ENCODE measurements at places on chromosomes 12 and 14.

DNA sequence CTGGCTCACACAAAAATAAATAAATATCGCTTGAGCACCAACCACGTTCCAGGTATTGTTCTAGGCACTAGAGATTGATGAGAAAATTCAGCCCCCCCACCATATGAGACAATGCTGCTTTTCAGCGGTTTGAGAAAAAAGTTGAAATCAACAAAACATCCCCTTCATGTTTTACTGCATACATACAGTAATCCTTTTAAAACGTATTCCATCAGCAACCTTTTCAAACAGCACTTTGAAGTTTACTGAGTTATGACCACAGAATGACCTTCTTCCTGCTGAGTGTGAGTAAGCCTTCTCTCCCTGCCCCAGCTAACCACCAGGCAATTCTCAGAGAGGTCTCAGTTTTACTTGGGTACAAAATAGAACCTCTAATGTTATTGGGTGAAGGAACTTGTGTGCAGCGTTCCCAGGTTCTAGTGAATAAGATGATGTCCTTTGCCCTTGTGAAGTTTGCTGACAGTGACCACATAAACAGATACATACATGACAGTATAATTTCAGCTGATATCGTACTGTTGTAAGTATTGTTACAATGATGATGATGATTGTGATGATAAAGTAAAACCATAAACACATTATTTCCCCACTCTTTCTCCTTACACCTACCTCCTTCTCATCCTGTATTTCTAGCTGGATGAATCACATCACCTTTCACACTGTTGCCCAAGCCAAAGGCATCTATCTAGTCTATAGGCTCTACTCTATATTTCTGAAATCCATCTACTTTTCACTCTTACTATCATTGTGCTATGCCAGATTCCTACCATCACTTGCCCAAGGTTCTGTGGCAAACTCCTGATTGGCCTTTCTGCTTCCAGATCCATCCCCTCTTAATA, 124.4 kb upstream of the KRR1 start:
- DNase-seq, result no peak

- DNase-seq, result no peak
Measured at GRCh38 chr14:66072190-66073084, 413.7 kb upstream of the CCDC196 start.

DNA sequence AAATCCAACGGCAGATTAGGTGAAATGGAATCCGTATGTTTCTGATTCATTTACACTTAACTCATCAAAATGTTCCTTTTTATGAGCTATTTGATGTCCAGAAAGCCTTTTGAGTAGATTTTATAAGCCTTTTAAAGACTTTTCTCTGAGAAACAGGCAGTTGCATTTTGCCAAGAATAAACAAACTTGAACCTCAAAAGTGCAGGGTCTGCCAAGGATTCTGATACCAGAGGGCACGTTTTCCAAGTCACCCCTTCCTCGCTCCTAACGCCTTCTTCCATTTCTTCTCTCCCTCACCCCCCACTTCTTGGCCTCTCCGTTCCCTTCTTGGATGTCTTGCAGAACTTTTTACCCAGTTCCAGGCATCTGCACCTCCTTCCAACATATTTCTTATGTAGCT, 200.6 kb upstream of the TBX3 start:
- no peak for DNase-seq

- no peak for DNase-seq
Measured at GRCh38 chr12:131101703-131102492, 148.2 kb downstream of the ADGRD1 start.

GRCh38 chr12:48034835-48035805, 30.8 kb upstream of the COL2A1 start:
- no peak for DNase-seq

DNA sequence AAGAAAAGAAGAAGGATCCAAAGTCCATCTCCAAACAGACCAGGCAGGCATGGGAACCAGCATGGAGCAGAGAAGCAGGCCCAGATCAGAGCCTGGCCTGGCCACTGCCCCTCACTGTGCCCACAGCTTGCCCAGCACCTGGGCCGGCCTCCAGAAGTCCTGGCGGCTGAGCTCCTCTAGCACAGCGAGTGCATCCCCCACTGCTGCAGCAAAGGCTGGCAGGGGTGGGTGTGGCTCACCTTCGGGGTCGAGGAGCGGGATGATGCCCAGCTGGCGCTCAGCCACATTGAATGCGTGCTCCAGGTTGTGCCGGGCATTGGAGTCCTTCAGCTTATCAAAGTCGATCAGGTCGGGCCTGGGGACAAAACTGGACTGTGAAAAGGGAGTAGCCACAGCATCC, 78.7 kb downstream of the SPTB start:
- DNase-seq, result no peak

- DNase-seq, result no peak
Measured at GRCh38 chr12:53097564-53098353, at the start of gene IGFBP6. TSS of gene IGFBP6 (plus strand) at chr12:53097667. CDS start at chr12:53097718, 51 bp downstream.

GRCh38 chr12:13179211-13180074, 17.1 kb upstream of the EMP1 start:
- DNase-seq, result no peak

DNA sequence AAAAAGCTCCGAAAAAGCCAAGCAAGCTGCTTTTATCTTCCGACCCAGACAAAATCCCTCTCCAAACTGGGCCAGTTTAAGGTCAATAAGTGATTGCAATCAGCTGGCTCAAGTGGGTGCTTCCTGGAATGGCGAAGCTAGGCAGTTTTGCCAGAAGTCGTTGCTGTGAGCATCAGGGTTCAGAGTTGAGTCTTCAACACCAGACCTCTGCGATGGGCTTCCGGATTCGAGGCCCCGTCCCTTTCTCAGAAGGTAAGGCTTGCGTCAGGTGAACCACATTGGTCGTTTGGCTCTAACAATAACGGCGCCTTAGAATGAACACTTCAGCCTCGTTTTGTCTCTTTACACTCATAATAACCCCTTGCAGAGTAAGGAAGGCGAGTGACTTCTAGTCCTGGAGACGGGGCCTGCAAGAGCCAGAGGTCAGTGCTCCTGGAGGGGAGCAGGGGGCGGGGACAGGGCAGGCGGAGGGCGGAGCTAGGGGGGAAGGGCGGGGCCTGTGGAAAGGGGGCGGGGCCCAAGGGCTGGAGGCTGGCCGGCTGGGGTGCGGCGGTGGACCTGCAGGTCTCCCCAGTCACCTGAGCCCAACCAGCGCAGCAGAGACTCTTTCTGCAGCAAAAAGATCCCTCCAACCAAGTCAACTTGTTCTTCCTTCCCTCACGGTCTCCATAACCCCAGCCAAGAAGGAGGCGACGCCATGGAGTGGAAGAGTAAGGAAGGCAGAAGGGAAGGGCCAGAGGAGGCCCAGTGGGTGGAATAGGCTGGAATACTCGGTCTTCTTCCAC, 34.0 kb upstream of the NFYB start:
- DNase-seq, result no peak

GRCh38 chr14:49892301-49892635, 614 bp upstream of the ARF6 start:
- no peak for DNase-seq

DNA sequence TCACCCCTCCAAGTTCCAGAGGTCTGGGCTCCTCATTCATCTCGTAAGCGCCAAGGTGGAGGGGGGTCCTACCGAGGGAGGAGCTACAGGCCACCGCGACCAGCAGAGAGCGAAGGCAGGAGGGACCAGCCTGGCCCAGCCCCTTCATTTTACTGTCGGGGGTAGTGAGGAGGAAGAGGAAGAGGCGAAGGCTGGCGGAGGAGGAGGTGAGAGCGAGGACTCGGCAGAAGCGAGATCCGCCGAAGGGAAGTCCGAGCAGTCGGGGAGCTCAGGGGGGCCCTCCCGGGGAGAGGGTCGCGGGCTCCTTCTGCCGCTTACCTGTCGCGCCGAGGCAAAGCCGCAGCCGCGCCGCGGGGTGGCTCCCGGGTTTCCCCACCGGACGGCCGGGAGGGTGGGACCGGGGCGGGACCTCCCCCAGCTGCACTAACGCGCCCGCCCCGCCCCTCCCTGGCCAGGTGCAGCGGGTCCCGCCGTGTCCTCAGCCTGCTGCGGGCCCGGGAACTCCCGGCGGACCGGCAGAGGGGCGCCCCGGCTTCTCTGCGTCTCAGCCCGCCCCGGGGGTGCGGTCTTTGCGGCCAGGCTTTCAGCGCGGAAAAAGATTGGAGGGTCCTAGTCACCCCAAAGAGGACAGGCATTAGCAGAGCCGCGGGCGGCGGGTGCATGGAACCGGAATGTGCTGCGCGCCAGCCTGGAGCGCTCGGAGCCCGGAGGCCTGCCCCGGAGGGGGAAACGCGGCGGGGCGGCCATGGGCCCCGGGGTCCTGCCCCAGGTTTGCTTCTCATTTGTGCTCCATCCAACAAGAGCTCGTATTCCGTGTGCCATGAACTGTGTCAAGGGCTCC, at the start of gene GALNT6:
GALNT6 (minus strand) TSS at position 124 of the 841 bp plus-strand sequence. CDS start 11,625 bp downstream, outside the sequence.
- DNase-seq, result no peak

- DNase-seq, result no peak
Measured at GRCh38 chr12:132191715-132192553, 47.7 kb downstream of the NOC4L start.

GRCh38 chr12:2251526-2252209, 198.9 kb downstream of the CACNA1C start:
- no peak for DNase-seq

DNA sequence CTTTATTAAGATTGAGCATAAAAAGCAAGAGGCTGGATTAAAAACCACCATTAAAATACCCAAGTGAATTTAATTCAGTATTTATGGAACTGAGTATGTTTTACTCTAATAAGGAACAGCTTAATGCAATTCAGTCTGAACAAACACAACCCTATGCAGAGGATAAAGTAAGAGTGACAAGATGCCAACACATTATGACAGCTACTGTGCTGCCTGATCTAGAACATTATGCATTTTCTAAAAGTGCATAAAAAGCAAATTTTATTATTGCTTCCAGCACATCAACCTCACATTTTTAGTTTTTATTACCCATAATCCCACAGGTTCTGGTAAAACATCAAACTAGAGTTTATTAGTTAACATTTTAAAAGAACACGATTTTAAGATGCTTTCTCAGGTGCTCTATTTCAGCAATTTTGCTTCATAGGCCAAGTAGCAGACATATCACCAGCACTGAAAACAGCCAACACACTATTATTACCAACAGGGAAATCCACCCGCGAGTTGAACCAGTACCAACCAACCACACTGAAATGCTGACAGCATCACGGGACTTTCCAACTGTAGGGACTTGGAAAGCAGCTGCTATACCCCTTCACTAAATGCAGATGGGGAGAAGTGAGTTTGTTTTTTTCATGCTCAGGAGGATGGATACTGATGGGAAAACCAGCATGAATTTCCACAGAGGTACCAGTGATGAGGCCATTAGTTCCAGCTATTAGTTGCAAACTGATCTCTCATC, 372.1 kb downstream of the KCNH5 start:
- no peak for DNase-seq

- no peak for DNase-seq
Measured at GRCh38 chr12:22069851-22070250, 23.8 kb downstream of the CMAS start.

DNA sequence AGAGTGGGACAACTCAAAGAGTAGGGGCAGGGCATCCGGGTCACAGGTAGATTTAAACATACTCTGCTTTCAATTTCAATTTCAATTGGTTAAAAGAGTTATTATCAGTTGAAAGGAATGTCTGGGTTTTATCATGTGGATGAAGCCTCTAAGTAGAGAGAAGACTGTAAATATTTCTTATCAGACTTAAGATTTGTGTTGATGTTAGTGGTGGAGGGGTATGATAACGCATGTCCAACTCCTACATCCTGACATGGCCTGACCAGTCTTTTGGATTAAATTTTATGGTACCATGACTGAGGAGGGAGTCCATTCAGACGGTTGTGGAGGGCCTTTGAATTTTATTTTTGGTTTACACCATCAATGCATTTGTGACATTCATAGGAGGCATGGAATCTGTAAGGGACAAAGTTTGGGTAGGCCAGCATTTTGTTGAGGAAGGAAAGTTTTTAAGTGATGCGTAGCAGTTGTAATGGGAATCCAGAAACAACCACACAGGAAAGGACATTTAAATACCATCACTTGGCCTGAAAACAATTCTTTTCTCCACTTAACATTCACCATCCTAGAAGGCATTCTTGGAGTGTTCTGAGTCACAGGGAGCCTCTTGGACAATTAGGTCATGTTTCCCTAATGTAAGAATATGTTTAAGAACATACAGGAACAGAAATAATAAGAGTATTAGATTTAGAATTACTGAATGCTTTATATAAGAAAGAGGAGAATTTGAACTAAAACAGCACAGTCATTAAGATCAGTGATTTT, 371.9 kb downstream of the ATP23 start:
- no peak for DNase-seq

DNA sequence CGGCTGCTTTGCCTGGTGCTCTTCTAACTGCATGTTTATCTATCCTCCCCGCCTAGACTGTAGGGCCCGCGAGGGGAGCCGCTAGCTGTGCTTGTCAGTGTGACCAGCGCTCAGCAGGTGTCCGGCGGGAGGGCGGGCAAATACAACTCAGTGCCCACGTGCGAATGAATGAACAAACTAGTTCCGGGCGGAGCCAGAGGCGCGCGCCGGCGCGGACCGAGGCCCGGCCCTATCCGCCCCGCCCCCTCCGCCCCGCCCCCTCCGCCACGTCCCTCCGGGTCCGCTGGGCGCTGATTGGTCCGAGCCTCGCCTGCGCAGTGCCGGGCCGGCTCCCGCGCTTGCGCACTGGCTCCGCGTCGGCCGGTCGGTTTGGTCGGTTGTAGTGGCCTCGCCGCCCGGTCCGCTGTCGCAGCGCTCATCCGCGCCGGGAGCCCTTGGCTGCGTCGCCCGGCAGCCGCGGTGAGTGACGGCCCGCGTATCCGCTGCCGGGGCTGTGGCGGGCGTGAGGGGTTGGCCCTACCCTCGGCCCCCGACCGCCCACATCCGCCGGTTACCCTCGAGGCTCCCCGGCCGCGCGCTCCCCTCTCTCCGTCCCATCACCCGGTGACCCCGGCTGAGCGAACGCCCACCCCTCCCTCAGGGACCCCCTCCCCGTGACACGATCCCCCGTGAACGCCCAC, 60.0 kb downstream of the DDX51 start:
- DNase-seq, result peak; percentile 60

GRCh38 chr12:22682663-22683062, 57.7 kb downstream of the ETNK1 start:
- no peak for DNase-seq

DNA sequence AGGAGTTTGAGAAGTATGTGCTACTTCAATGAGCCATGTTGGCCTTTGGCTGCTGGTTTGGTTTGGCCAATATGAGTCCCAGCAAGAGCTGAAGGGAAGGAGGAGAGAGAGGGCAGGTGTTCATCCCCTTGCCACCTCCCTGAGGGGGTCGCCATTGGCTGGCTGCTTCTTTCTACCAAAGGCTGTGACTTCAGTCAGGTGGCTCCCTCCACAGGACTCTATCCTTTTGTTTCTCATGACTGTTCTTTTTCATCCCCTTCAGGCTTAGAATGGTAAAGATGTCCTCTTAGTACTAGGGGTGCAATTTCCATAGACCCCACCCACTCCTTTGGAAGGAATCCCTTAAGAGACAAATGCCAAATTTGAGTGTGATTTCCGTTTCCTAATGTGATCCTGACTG, 31.2 kb upstream of the OTOGL start:
- DNase-seq, result no peak

GRCh38 chr12:91781114-91781513, 364.5 kb downstream of the BTG1 start:
- DNase-seq, result no peak

DNA sequence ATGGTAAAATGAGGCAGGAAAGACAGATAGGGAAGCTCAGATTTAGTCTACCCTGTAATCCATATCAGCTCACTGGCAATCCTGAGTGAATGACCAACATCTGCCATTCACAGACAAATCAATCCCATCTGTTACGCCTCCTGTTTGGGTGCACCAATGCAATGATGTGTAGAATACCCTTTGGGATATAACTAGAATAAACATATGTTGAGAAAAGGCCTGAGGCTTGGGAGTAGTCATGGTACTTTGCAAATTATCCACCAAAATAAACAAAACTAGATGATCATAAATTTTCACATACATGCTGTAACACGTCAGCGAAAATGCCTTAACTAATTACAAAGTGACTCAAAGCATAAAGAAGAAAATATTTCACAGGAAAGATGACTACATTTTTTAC, 78.8 kb downstream of the KCNC2 start:
- DNase-seq, result no peak

All from cortex of kidney (tissue), 1 donor.